ENCODE measurements at places on chromosomes 4 and X.

DNA sequence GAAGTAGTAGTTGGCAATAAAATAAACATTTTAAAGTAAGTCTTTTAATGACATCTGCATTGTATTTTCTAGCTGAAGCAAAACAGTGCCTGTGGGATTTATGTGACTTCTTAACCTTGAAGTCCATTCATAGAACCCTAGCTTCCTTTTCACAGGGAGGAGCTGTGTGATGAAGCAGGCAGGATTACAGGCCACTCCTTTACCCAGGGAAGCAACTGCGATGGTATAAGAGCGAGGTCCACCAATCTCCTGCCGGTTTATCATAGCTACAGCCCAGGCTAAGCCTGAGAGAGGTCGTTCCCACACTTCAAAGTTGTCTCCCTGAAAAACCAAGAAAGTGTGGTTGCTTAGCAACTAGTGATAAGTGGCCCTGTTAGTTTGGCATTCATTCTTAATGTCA, 7.0 kb downstream of the RPL36A start:
- DNase-seq: no peak

- DNase-seq: peak; percentile 67
These were observed 82.8 kb downstream of the PDGFC start for GRCh38 chr4:156888762-156889161.

DNA sequence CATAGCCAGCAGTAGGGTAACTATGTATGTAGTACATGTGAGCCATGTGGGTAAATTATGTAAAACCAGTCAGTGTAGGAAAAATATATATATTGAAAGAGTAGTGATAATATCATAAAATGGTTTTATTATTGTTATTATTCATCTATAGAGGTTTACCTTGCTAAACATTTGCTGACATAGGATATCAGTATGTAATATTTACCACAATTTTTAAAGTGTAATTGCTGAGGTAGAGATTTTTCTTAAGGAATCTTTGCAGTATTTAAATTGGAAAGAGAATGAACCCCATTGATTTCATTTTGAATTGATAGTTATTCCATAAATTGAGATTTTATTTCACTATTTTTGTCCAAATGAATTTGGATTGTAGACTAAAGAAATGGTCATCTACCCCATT, 27.1 kb downstream of the SLAIN2 start:
- DNase-seq: no peak

GRCh38 chr4:25284466-25284865, 28.1 kb upstream of the ZCCHC4 start:
- DNase-seq: no peak

DNA sequence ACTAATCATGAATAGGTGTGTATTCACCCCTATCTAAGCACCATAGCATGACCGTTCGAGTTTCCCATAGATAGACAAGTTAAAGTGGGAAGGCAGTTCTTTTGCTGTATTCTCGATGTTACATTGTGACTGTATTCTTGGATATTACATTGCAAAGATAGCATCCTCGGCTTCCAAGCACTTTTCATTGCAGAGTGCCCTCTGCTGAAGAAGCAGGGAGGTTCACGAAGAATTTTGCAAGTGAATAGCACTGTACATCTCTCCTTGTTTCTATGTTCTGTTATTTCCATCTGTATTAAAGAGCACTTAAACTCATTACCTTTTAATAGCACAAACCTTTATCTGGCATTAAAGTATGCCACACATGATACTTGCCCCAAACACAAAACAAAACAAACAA, 426.7 kb upstream of the ARX start:
- no peak for DNase-seq

GRCh38 chr4:113445286-113445685, 316.3 kb downstream of the CAMK2D start:
- peak; percentile 93 for DNase-seq

GRCh38 chr4:108168160-108168670, 517 bp downstream of the LEF1 start:
- no peak for DNase-seq

DNA sequence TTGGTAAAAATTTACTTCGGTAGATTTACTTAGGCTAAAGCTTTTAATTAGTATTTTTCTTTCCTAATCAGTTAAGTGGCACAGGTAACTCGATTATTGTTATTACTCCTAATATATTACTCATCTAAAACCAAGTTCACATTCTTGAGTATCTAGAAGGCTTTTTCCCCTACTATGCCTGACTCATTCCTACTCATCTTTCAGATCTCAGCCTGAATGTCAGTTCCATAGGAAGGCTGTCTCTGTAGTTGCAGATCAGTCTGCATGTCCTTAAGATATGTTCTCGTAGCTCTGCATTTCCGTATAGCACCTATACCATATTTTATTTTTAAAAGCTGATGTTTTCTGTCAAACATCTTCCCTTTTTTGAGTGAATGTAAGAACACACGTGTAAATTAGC, 5.9 kb upstream of the FAM184B start:
- DNase-seq: peak; percentile 53

- DNase-seq: no peak
These were observed 9.7 kb upstream of the USO1 start for GRCh38 chr4:75714704-75715103.

- DNase-seq: no peak
These were observed 89.9 kb upstream of the PRKX start for GRCh38 chrX:3803305-3803704.

- peak; percentile 1 for DNase-seq
These were observed 402.9 kb downstream of the PCDH18 start for GRCh38 chr4:137129441-137129840.

DNA sequence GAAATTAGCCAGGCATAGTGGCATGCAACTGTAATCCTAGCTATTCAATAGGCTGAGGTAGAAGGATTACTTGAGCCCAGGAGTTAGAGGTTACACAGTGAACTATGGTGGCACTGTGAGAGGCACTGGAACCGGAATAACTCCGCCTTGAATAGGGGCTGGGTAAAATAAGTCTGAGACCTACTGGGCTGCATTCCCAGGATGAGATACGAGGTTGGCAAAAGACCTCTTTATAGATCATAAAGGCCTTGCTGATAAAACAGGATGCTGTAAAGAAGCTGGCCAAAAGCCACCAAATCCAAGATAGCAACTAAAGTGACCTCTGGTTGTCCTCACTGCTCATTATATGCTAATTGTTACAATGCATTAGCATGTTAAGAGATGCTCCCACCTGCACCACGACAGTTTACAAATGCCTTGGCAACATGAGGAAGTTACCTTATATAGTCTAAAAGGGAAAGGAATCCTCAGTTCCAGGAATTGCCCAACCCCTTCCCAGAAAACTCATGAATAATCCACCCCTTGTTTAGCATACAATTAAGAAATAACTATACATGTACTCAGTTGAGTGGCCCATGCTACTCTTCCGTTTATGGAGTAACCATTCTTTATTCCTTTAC, 88.6 kb downstream of the CENPC start:
- DNase-seq: no peak

- peak; percentile 95 for DNase-seq
These were observed 165.7 kb downstream of the KDR start for GRCh38 chr4:54959651-54960116.

GRCh38 chr4:24211856-24212255, 322.0 kb upstream of the PPARGC1A start:
- peak; percentile 45 for DNase-seq

DNA sequence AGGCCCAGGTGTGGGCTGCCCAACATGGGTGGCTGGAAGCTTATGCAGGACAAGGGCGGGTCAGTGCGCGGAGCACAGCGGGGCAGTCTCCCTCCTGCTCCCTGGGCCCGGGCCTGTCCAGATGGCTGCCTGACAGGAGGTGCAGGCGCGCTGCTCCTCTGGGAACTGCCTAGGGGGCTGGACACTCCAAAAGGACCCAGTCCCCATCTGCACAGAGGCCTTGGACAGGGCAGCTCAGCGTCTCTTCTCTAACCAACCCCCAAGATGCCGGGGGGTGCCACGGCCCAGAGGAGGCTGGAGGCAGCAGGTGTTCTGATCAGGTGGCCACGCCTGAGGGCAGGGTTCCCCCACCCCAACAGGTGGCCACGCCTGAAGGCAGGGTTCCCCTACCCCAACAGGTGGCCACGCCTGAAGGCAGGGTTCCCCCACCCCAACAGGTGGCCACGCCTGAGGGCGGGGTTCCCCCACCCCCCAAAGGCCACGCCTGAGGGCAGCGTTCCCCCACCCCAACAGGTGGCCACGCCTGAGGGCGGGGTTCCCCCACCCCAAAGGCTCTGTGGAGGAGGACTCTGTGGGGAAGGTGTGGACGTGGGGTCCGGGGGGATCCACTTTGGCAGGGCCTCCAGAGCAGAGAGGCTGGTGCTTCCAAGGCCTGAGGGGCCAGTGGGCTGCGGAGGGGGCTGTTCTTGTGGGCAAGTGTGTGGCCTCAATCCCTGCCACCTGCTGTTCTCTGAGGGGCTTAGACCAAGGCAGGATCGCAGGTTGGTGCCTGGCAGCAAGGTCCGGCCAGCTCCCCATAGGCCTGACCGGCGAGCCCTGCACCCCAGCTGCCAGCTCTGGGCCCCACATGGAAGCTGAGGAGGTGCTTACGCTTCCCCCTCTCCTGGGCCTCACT, 36.1 kb downstream of the CPLX1 start:
- no peak for DNase-seq

DNA sequence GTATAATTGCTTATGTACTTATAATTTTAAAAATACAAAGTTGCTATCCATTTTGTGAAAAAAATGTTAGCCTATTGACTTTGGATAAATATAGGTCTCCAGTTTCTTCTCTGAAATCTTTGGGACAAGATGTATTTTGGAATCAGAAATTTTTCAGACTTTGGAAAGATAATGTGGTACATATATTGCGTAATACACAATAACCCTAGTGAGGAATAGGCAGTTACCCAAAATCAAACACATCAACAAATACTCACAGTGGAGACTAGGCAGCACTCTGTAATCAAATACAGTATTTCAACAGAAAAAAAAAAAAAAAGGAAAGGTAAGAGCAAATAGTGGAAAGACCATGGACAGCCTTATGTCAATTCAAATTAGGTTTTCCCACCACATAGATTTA, 796.8 kb downstream of the ADGRL3 start:
- no peak for DNase-seq

- no peak for DNase-seq
These were observed 48.3 kb downstream of the FUNDC1 start for GRCh38 chrX:44494357-44494756.

GRCh38 chr4:112213856-112214255, 17.7 kb upstream of the AP1AR start:
- peak; percentile 78 for DNase-seq

GRCh38 chrX:102546828-102547493, 30.4 kb upstream of the TMSB15A start:
- peak; percentile 0 for DNase-seq

DNA sequence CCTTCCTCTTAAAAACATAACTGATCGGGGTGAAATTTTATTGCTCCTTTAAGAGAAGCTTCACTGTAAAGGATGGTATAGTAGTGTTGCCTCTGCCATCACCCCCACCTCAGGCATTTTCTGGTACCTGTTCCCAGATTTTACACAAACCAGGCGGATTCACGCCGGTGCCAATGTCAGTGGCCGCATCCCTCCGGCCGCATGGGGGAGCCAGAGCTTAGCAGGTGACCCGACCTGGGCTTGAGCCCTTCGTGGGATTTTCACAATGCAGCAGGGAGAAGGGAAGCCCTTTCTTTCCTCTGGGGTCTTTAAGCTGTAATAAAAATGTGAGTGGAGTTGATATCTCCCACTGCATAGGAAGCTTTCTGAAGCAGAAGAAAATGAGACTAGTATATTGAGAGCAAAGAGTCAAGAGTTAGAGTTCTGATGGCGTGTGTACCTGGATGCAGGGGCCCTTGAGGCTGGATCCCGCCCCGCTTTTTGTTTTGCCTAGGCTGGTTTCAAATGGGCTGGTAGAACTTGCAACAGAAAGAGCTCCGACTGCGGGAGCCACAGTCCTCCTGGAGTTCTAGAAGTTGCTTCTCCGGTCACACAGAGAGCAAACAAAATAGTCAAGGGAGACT, 59.4 kb downstream of the POLR2B start:
- DNase-seq: peak; percentile 39

- peak; percentile 31 for DNase-seq
These were observed 8.3 kb downstream of the MPP1 start for GRCh38 chrX:154797006-154797405.

GRCh38 chr4:110268352-110268751, 69.9 kb upstream of the ELOVL6 start:
- no peak for DNase-seq

DNA sequence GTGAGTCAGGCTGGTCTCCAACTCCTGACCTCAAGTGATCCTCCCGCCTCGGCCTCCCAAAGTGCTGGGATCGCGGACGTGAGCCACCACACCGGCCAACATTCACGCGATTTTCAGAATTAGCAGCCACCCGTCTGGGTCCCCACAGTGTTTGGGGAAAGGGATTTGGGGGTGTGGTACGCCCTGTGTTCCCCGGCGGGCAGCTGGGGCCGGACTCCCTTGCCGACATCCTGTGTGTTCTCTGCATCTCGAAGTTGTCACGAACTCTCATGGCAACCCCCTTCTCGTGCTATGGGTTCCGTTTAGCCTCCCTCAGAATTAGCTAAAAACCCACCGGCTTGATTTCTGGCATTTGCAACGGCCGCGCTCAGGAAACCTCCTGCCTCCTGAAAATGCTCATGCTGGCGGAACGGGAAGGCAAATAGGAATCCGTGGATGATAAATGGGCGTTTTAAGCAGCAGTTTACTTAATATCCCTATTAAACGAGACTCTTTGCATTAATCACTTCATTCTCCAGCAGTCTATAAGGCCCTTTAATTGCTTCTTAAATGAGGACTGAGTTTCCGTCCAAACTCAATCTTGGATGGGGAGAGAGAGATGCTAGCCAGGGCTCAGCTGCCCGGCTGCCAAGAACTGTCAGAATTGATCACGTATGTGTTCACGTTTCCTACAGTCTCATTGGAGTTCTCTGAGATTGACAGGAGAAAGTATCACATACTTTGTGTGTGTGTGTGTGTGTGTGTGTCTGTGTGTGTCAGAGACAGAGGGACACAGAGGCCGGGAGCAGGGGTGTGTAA, 78.9 kb upstream of the PPP2R3B start:
- no peak for DNase-seq

DNA sequence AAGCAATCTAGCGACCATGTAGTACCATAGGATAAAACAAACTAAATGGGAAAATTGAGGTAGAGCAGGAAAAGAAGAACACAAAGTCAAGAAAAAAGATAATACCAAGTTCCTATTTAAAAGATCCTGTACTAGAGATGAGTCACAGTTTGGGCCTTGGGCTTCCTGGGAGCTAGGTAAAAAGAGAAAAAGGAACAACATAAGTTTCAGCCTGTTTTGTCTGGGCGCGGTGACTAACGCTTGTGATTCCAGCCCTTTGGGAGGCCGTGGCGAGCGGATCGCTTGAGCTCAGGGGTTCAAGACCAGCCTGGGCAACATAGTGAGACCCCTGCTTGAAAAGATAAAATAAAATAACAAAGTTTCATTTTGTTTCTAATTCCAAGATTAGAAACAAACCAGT, 14.0 kb upstream of the TMEM156 start:
- peak; percentile 37 for DNase-seq
